Activated T-helper 2 cell treated with anti-CD3 and anti-CD28 coated beads, Interferon-gamma antibody, Interleukin-2, Interleukin-4, amounts not matched to agents 10 μg/mL and 5 μg/mL and 100 μg/mL, durations not matched to agents 14 hours and 24 hours and 36 hours (primary cell): ENCODE measurements at places on chromosomes 4 and X. TPM values are rescaled to one million over a fixed set of nuclear protein-coding genes. Genes with fewer than 3 reads are reported as not detected.

GRCh38 chr4:55386840-55387239 is 8.9 kb upstream of the TMEM165 start:
- no peaks in the 10 kb centered on the region for H3K27me3 ChIP-seq
- DNase-seq: no peak
- H3K4me3 ChIP-seq: no peak overlapping the region
- H3K27ac ChIP-seq: no peak overlapping the region

DNA sequence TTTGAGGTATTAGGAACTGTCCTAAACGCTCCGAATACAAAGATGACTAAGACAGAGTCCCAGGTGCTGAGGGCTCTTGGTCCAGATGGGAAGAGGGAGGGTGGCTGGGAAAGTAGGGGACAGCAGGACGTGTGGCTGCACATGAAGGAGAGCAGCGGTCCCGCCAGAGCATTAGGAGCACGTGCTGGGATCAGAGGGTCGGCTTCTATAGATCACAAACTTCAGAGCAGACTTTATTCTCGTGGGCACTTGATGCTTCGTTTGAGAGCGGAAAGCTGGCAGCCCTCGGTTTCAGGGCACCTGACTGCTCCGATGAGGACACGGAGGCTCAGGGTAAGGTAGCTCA is 26.1 kb downstream of the ZBTB49 start:
- no peaks in the 10 kb centered on the region for H3K27me3 ChIP-seq
- no peak overlapping the region for H3K4me3 ChIP-seq
- no peak for DNase-seq

DNA sequence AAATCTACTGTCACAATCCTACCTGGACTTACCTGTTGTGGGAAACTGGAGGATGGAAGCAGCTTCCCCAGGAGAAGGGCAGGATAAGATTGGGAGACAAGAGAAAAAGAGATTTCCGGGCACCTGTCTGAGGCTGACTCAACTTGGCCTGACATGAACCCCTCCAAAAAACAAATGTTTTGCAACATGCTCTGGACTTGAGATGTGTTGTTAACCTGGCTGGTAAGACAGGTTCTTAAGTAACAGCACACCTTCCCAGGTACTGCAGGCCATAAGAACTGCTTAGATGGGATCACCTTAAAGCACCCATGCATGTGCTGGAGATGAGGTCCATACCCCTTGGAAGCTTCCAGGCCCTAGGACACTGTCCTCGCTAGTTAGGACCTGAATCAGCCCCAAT is 4.4 kb upstream of the SMIM43 start:
- no peak overlapping the region for H3K27ac ChIP-seq
- H3K4me3 ChIP-seq: no peak overlapping the region
- no peaks in the 10 kb centered on the region for H3K36me3 ChIP-seq
- H3K27me3 ChIP-seq: peaks cover 61% of the 10 kb centered on the region
- DNase-seq: no peak
- peaks cover 4% of the 10 kb centered on the region for H3K4me1 ChIP-seq

The DDX3X gene
- total RNA-seq: 250 and 251 TPM in 2 replicates

DNA sequence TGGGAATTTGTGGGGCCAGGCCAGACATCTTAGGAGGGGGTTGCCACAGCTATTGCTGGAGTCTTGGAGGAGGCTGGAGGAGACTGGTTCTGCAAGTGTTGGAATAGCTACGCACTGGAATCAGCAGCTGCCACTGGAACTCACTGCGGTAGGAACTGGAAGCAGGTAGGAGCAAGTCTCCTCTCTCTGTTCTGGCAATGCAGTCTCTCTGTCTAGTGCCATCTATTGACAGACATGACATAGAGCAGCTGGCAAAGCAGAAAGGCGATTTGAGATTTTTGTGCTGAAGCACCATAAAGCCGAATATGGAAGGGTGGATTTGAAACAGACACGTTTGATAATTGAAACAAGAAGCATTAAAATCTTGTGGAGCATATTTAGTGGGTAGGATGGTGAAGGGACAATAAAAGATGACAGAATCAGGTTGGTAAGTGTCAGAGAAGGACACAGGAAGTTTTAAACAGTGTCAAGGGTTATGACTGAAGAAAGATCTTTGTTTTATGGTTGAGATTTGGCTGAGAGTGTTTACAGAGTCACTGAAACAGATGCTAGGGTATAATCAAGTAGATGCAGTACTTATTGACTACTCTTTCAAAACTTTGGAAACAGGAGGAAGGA is 23.5 kb upstream of the SYNPO2 start:
- H3K4me3 ChIP-seq: no peak overlapping the region
- peaks cover 10% of the 10 kb centered on the region for H3K27me3 ChIP-seq
- no peak overlapping the region for H3K27ac ChIP-seq
- H3K4me1 ChIP-seq: no peaks in the 10 kb centered on the region

The CT55 gene
- not detected in 2 replicates for total RNA-seq

DNA sequence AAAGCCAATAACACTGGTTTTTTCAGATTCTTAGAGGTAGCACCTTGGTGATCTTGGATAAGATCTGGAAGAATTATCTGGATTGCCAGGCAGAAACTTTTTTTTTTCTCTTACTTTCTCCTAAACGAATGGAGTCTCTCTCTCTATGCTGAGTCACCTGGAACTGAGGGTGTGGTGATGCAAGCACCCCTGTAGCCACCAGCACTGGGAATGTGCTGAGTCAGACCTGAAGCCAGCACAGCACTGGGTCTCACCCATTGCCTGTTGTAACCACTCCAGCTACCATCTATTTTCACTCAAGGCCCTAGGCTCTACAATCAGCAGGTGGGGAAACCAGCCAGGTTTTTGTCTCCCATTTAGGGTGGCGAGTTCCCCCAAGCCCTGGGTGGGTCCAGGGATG is 923.8 kb downstream of the RAPGEF2 start:
- DNase-seq: no peak
- H3K4me3 ChIP-seq: no peak overlapping the region
- H3K4me1 ChIP-seq: no peaks in the 10 kb centered on the region

The OPRPN gene
- not detected in 2 replicates for total RNA-seq

DNA sequence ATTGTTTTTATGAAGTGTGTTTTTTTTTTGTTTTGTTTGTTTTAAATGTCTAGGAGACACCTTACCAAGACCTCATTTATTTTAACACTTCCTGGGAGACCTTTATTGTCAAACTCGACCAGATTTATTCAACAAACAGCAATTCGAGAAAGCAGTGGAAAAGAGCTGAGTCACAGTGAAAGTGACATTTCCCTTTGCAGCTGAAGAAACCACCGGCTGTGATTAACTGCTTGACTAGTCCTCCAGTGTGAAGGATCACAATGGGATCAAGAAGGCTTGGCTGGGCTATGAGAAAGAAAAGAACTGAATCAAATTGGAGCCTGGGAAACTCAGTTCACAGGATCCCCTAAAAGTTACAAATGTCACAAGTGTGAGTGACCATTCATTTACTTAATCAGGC is 11.9 kb upstream of the ADH7 start:
- DNase-seq: no peak
- no peak overlapping the region for H3K4me3 ChIP-seq
- no peaks in the 10 kb centered on the region for H3K36me3 ChIP-seq
- H3K27ac ChIP-seq: no peak overlapping the region

DNA sequence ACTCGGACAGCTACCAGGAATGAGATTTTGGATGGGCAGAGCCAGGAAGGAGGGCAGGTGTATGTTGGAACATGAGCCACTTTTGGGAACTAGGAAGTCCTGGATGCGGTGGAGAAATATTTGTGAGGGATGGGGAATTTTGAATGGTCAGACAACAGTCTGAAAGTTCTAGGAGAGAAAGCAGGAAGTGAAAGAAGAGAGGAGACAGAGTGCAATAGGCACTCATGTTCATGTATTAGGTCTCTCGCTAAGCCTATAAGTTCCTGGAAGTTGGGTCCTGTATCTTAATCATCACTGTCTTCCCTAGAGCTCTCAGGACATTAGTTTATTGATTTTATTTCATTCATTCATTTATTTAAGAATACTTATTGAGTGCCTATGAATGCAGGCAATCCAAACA is 65.7 kb upstream of the CITED1 start:
- peaks cover 2% of the 10 kb centered on the region for H3K4me1 ChIP-seq
- H3K27ac ChIP-seq: no peak overlapping the region
- H3K4me3 ChIP-seq: no peak overlapping the region
- no peaks in the 10 kb centered on the region for H3K27me3 ChIP-seq
- H3K36me3 ChIP-seq: no peaks in the 10 kb centered on the region

DNA sequence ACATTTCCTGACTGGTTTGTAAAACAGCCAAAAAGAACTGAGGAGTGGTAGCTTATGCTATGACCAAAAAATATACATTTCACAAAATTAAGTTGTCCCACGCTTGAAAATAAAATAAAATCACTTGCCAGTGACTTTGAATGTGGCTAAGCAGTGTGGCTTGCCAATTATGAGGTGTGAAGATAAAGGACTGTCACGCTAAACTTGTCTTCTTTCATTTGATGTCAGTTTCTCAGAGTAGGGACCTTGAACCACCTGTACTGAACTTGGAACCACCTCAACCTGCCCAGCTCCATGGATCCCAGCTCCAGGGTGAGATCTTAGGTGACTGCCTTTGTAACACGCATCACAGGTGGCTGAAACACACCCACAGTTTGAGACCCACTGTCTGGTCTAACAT is 113.7 kb upstream of the TBL1X start:
- peaks cover 34% of the 10 kb centered on the region for H3K4me1 ChIP-seq
- H3K27me3 ChIP-seq: no peaks in the 10 kb centered on the region
- no peak overlapping the region for H3K4me3 ChIP-seq
- H3K27ac ChIP-seq: peak overlapping the region; percentile 38

DNA sequence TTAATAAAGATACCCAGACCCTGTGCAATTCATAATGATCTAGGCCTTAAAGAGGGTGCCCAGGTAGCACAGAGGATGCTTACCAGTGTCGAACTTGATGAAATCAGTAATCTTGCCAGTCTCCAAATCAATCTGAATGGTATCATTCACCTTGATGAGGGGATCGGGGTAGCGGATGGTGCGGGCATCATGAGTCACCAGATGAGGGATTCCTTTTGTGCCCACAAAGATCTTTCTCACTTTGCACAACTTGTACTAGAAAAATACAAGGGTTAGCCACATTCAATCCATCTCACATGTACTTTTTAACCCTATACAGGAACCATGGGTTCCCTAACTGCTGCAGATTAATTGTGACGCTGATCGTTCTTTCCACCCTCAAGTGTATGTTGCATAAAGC is 3.3 kb downstream of the RPS4X start:
- DNase-seq: no peak
- H3K4me3 ChIP-seq: peak overlapping the region; percentile 84
- peaks cover 1% of the 10 kb centered on the region for H3K27me3 ChIP-seq
- H3K27ac ChIP-seq: peak overlapping the region; percentile 75
- peaks cover 40% of the 10 kb centered on the region for H3K4me1 ChIP-seq

GRCh38 chr4:54723820-54724219 is 66.1 kb downstream of the KIT start:
- no peak overlapping the region for H3K27ac ChIP-seq
- H3K36me3 ChIP-seq: no peaks in the 10 kb centered on the region
- H3K4me1 ChIP-seq: no peaks in the 10 kb centered on the region
- H3K27me3 ChIP-seq: no peaks in the 10 kb centered on the region

The GAGE2A gene
- not detected in 2 replicates for total RNA-seq

GRCh38 chr4:154506253-154506652 is 14.7 kb upstream of the DCHS2 start:
- H3K27me3 ChIP-seq: peaks cover 23% of the 10 kb centered on the region
- no peak overlapping the region for H3K4me3 ChIP-seq
- no peak overlapping the region for H3K27ac ChIP-seq
- no peak for DNase-seq
- H3K36me3 ChIP-seq: no peaks in the 10 kb centered on the region

DNA sequence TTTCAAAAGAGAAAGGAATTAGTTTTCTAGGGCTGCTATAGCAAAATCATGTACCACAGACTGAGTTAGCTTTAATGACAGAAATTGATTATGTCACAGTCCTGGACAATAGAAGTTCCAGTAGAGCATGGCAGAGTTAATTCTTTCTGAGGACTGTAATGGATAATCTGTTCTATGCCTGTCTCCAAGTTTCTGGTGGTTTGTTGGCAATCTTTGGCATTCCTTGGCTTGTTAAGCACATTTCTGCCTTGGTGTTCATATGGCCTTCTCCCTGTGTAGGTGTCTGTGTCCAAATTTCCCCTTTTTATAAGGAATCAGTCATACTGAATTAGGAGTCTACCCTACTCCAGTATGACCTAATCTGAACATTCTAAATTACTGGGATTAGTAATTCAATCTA is 336.1 kb upstream of the PABPC4L start:
- H3K27me3 ChIP-seq: no peaks in the 10 kb centered on the region
- DNase-seq: no peak
- no peaks in the 10 kb centered on the region for H3K4me1 ChIP-seq
- H3K36me3 ChIP-seq: no peaks in the 10 kb centered on the region

The EDNRA gene
- not detected in 2 replicates for total RNA-seq

DNA sequence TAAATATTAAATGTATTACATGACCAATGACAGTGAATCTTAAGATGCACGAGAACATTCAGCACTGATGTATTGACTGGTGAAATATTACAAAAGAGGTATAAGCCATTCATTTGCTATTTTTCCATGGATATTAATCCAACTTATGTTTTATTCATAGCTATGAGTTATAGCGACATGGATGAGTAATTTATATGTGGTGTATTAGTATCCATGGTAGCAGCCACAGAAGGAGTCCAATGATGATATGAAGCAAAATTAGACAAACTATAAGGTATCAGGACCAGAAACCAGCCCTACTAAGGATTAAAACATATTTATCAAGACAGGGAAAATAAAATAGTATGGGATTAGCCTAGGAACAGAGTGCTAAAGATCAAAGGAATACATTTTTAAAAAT is 50.7 kb downstream of the THAP9 start:
- H3K27me3 ChIP-seq: no peaks in the 10 kb centered on the region
- H3K4me3 ChIP-seq: no peak overlapping the region
- no peak overlapping the region for H3K27ac ChIP-seq
- H3K4me1 ChIP-seq: peaks cover 10% of the 10 kb centered on the region
- DNase-seq: no peak

GRCh38 chr4:113976741-113977525 is 2.5 kb downstream of the ARSJ start:
- no peak overlapping the region for H3K27ac ChIP-seq
- H3K4me3 ChIP-seq: no peak overlapping the region
- peaks cover 11% of the 10 kb centered on the region for H3K4me1 ChIP-seq

The GPR50 gene
- total RNA-seq: not detected in 2 replicates

DNA sequence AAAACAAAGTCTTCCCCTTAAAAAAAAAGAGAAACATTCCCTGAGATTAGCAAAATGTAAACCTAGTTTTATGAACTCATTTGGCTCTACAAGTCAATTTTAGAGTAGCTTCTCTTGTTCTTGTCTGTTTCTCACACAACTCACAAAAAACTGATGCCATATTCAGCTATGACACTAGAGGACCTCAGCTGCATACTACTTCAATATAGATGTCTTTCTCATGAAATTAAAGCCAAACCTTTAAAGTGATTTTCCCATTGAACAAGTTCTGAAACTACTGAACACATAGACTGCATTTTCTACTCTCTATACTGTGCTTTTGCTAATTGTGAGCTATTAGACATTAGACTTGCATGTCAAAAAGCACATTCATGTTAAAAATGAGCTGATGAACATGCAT is 49.8 kb downstream of the TBCK start:
- H3K4me3 ChIP-seq: no peak overlapping the region
- H3K36me3 ChIP-seq: no peaks in the 10 kb centered on the region
- no peaks in the 10 kb centered on the region for H3K27me3 ChIP-seq
- peaks cover 2% of the 10 kb centered on the region for H3K4me1 ChIP-seq

The NEUROG2 gene
- not detected in 2 replicates for total RNA-seq
